Osteoblast (primary cell): ENCODE measurements at places on chromosomes 3 and 15. TPM values are rescaled to one million over a fixed set of nuclear protein-coding genes. Genes with fewer than 3 reads are reported as not detected.

Gene ZBED2
- under 0.01 TPM in 1 of 2 replicates, not detected in the other for total RNA-seq

Gene CRYGS
- total RNA-seq, result 0.88 and 1.8 TPM in 2 replicates

- H3K27me3 ChIP-seq, result no peaks in the 10 kb centered on the region
- H3K4me1 ChIP-seq, result peaks cover 54% of the 10 kb centered on the region
- no peak overlapping the region for H3K27ac ChIP-seq
- H3K4me3 ChIP-seq, result no peak overlapping the region
- H3K36me3 ChIP-seq, result no peaks in the 10 kb centered on the region
These were observed 3.8 kb downstream of the USP3 start for GRCh38 chr15:63507878-63508818.

DNA sequence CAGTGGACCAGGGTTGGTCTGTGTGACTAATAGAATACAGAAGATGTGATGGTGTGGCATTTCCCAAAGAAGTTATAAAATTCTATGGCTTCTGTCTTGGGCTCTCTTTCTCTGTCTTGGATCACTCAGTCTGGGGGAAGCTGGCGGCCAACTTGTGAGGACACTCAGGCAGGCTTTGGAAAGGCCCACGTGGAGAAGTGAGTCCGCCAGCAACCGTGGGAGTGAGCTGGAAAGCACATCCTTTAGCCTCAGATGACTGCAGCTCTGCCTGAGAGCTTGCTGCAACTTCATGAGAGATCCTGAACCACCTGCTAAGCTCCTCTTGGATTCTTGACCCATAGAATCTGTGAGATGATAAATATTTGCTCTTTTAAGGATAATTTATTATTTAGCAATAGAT is 72.0 kb upstream of the RASGRP1 start:
- H3K4me3 ChIP-seq, result no peak overlapping the region
- H3K4me1 ChIP-seq, result no peaks in the 10 kb centered on the region
- H3K36me3 ChIP-seq, result no peaks in the 10 kb centered on the region
- H3K27me3 ChIP-seq, result peaks cover 42% of the 10 kb centered on the region
- no peak overlapping the region for H3K27ac ChIP-seq

GRCh38 chr3:144221761-144222160 is 250.1 kb downstream of the DIPK2A start:
- no peaks in the 10 kb centered on the region for H3K27me3 ChIP-seq
- H3K4me1 ChIP-seq, result no peaks in the 10 kb centered on the region
- no peak overlapping the region for H3K27ac ChIP-seq

Gene SOX2
- total RNA-seq, result not detected in 2 replicates
